Heart right ventricle (tissue), 16 donors: ENCODE measurements at places on chromosomes 7 and 10. TPM values are rescaled to one million over a fixed set of nuclear protein-coding genes. Genes with fewer than 3 reads are reported as not detected.

Gene KCNIP2
- 259 TPM for total RNA-seq

Gene CRHR2
- total RNA-seq: not detected

Gene AGR2
- not detected for total RNA-seq

Gene ZC3HAV1L
- 1.9 TPM for total RNA-seq

Gene PAX4
- not detected for total RNA-seq

Gene NEUROD6
- not detected for total RNA-seq

Gene MMD2
- not detected for total RNA-seq

Gene TIMM23
- total RNA-seq: 74.7 TPM

Gene PPP1R17
- total RNA-seq: not detected

Gene SMKR1
- not detected for total RNA-seq

Gene ACBD7
- not detected for total RNA-seq

Gene CCDC3
- total RNA-seq: 7.3 TPM

Gene DTX2
- total RNA-seq: 7.0 TPM

Gene BMPER
- total RNA-seq: 1.5 TPM

Gene H2BK1
- not detected for total RNA-seq

Gene TLX1
- not detected for total RNA-seq

Gene DLD
- total RNA-seq: 365 TPM
